ENCODE measurements at places on chromosomes 11 and 22.

DNA sequence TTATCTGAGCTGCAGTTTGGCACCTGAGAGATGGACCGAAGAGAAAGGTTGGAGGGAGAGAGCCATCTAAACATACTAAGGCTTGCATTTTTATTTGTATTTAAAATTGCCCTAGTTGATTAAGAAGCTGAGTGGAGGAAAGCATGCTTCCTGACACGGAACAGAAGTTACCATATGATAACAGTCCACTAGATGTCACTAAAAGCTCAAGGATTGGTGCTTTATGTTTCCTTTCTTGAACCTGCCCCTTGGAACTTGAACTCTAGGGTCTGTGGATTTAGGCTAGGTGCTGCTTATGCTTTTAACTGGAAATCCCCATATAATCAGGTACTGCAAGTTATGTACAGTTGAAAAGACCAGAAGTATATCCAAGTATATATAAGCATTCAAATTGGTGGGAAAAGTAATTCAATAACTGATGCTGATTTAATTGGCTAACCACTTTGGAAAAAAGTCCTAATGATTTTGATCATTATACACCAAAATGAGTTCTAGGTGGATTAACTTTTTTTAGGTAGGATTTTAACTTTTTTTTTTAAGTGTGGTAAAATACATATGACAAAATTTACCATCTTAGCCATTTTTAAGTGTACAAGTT is 9.5 kb downstream of the RBMXL2 start:
- DNase-seq, result no peak

DNA sequence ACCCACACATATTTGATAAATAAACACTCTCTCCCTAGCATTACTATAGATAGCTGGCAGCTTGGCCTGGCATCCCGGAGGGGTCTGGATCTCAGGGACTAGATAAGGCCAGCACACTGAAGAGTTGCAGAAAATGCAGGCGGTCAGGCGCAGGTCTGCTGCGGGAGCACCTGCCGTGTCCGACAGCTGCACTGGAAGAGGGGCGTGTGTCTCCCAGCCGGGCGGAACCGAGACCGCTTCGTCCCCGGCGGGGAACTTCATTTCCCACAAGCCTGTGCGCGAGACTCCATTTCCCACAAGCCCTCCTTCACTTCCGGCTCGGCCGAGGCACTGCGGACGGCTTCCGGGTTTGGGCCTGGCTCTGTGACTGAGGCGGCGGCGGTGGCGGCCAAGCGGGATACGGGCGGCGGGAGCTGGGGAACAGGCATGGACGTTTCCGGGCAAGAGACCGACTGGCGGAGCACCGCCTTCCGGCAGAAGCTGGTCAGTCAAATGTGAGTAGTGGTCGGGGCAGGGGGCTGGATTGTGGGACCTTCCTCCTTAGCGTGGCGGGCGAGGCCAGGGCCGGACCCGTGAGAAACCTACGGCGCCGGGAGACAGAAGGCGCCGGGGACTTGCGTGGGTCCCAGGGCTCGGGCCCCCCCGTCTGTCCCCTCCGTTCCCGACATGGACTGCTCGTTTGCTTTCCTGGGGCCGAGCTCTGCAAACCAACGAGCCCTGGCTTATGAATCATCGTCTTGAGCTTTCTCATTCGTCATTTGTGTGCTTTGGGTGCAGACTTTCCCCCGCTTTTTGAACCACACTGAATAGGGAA is at the start of gene MED15:
Gene MED15 (plus strand): TSS at position 358 of the 814 bp plus-strand sequence. CDS start 69 bp downstream, at position 427.
- DNase-seq, result peak; percentile 57

- DNase-seq, result no peak
These were observed 82.3 kb downstream of the ABTB2 start for GRCh38 chr11:34275486-34275885.

GRCh38 chr11:57251491-57252104 is 14.5 kb upstream of the APLNR start:
- no peak for DNase-seq

DNA sequence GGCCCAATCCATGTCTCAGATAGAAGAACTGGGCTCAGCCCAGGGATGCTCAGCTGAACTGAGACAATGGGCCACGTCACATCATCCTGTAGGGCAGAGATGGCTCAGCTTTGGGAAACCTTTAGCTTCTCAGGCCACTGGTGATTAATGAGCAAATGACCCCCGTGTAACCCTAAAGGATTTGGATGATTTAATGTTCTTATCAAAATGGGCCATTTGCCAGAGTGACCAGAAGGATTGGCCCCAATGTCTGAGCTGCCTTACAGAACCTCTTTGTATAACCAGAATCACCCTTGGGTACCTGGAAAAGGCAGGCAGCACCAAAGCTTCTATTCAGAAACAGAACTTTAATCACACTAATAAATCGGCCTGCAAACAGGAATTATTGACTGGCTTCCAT is 73.7 kb downstream of the ABTB2 start:
- DNase-seq, result no peak

GRCh38 chr11:77259641-77260040 is 41.8 kb downstream of the GDPD4 start:
- no peak for DNase-seq

GRCh38 chr22:44168206-44168605 is 12.5 kb upstream of the PARVG start:
- no peak for DNase-seq

- no peak for DNase-seq
These were observed 309.2 kb downstream of the ST3GAL4 start for GRCh38 chr11:126664643-126665042.

- no peak for DNase-seq
These were observed 80.3 kb downstream of the ME3 start for GRCh38 chr11:86592047-86592591.

DNA sequence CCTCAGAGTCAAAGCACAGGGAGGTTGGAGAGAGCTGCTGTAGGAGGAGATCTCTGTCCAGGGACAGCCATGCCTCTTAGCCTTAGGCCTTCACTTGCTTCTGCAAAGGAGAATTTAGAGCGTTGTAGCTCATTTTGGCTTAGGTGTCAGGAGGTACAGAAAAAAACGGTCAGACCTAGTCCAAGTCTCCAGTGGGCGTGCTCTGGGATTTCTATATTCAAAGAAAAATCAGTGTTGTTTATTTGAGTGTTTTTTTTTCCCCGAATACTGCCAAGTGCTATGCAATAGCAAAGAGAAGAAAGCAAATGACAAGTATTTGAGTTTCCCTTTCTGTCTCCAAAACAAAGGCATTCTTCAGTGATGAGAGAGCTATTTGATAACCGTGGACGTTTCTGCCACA is 22.7 kb upstream of the OPCML start:
- no peak for DNase-seq

GRCh38 chr11:14255238-14255534 is 103.8 kb downstream of the RRAS2 start:
- no peak for DNase-seq

GRCh38 chr22:22235558-22235957 is 9.0 kb upstream of the VPREB1 start:
- DNase-seq, result no peak

DNA sequence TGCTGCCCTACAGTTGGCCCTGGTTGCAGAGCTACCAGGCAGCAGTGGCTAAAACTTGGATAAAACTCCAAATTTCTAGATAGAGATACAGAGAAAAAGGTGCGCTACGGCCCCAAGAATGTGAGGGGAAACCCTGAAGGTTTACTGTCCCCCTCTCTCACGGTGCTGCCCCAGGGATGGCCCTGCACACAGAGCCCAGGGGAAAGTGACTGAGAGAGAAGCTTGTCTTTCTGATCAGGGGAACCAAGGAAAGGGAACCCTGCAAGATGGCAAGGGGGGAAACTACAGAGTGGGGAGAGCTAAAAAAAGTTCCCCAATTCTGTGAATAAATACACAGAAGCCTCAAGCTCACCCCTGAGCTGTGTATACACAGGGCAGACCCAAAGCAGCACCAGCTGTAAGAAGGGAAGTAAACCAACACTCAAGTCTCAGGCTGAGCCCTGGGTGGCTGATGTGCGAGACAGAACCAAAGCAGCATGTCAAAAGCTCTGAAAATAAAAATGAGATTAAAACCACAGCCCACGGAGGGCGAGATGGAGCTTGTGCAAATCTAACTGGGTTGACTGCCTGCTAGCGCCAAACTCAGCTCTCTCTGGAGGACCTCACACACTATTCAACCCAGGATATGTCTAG is 22.1 kb downstream of the GNB1L start:
- no peak for DNase-seq

GRCh38 chr11:35138943-35139721 is at the start of gene CD44:
Gene CD44, plus strand, starts transcription at chr11:35139171. Its CDS starts 133 bp downstream, at chr11:35139304.
- DNase-seq, result peak; percentile 75

- no peak for DNase-seq
These were observed 19.0 kb upstream of the TTLL12 start for GRCh38 chr22:43205748-43206508.

DNA sequence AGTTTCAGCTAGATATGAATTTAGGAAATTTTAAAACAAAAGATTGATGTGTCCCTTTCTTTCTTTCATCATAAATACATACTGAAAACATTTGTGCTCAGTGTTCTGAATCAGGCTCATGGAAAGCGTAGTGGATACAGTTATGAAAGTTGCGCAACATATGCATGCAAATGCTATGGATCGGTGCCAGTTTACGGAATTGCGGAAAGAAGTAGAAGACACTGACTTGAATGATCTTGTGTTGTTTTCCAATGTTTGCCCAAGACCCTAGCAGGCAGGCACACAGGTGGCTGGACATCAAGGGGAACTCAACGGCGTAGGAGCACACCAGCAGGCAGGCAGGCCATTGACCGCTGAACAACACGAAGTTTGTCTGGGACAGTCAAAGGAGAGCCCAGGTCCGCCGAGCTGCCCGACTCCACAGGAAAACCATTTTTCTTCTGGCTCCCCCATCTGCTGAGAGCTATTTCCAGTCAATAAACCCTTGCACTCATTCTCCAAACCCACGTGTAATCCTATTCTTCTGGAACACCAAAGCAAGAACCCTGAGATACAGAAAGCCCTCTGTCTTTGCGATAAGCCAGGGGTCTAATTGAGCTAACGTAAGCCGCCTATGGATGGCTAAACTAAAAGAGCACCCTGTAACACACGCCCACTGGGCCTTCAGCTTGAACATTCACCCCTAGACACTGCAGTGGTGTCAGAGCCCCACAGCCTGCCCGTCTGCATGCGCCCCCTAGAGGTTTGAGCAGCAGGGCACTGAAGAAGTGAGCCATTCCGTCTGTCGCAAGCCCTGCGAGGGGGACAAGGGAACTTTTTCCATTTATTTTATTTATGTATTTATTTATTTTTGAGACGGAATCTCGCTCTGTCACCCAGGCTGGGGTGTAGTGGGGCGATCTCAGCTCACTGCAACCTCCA is 7.4 kb upstream of the BIRC3 start:
- no peak for DNase-seq

DNA sequence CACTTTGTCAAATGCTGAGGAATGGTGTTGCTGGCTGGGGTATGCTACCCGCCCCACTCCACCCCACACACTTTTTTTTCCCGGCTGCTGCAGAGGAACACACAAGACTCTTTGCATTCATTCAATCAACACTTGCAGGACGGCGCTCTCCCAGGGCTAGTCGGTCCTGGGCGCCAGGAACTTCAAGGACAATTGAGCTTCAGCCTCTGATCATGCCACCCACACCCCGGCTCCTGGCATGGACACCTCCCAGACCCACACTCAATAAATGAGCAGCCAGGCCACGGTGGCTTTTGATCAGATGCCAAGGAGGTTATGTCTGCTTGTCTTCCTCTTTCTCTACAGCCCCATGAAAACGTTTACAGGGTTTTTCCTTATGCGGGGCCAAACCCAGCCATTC is 19.8 kb downstream of the TPST2 start:
- DNase-seq, result no peak

DNA sequence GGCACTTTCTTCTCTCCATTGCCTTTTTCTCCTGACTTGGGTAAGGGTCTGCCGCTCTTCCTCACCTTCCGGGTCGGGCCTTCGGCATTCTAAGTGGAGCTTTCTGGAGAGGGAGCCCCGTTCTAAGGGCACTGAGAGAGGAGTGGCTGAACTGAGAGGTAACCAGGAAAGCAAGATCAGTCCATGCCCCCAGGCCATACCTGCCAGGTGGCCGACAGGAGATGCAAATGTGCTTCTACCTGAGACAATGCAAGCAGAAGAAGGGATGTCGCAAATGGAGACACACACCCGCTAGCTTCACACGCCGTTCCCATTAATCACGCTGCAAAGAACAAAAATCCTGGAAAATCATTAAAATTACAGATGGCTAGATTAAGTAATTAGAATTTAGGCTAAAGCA is 156.4 kb upstream of the TBCEL start:
- DNase-seq, result no peak

GRCh38 chr11:134664447-134665187 is 252.6 kb upstream of the B3GAT1 start:
- DNase-seq, result no peak

- no peak for DNase-seq
These were observed 244.7 kb downstream of the ETS1 start for GRCh38 chr11:128342511-128343134.

DNA sequence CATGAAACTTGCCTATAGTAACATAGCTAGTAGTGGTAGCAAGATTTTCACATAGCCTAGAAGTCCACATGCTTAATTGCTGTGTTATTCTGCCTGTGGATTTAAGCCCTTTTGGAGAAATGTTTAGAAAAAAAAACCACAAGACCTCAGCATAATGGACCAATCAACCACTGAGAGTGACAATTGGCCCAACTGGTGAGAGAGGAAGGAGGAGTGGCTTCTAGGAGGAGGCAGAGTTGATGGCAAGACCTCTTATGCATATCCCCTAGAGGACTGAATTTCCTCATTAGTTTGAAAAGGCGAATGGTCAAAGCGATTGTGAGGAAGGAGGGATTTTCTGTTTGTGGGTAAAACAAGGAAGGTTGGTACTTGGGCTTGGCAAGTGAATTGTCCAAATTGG is 30.6 kb downstream of the NNMT start:
- no peak for DNase-seq

DNA sequence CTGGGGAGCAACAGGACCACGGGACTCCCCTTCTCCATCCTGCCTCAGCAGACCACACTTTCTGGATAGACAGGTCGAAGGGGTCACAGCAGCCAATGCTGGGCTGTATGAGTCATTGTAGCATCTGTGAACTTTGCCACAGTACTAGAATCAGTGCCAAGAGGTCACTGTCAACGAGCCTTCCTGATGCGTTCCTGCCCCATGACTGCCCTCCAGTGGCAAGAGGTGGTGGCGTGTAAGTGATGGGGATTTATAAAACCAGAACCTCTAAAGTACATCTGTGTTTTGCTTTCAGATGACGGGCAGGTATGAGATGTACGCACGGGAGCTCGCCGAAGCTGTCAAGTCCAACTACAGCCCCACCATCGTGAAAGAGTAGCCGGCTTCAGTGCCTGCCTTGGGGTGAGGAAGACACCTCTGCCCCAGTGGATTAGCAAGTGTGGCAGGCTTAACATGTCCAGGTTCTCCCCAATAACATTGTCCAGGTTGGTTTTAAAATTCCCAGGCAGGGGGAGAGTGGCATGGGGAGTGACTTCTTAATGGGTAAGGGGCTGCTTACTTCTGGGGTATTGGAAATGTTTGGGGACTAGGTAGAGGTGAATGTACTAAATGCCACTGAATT is 29.4 kb downstream of the GUCD1 start:
- peak; percentile 58 for DNase-seq

- no peak for DNase-seq
These were observed 12.9 kb downstream of the NAV2 start for GRCh38 chr11:19725379-19726079.

GRCh38 chr11:47997063-47998053 is 17.0 kb downstream of the PTPRJ start:
- DNase-seq, result no peak

- no peak for DNase-seq
These were observed 83.0 kb downstream of the FCHSD2 start for GRCh38 chr11:73058989-73059674.

- no peak for DNase-seq
These were observed 526.7 kb downstream of the BRD1 start for GRCh38 chr22:49300951-49301397.

All from stimulated activated CD4-positive, alpha-beta T cell treated with anti-CD3 and anti-CD28 coated beads, Interleukin-1b, Interleukin-23, amount 100 ng/mL, for 1 hour (primary cell).